ENCODE measurements at places on chromosomes 3 and 15.

DNA sequence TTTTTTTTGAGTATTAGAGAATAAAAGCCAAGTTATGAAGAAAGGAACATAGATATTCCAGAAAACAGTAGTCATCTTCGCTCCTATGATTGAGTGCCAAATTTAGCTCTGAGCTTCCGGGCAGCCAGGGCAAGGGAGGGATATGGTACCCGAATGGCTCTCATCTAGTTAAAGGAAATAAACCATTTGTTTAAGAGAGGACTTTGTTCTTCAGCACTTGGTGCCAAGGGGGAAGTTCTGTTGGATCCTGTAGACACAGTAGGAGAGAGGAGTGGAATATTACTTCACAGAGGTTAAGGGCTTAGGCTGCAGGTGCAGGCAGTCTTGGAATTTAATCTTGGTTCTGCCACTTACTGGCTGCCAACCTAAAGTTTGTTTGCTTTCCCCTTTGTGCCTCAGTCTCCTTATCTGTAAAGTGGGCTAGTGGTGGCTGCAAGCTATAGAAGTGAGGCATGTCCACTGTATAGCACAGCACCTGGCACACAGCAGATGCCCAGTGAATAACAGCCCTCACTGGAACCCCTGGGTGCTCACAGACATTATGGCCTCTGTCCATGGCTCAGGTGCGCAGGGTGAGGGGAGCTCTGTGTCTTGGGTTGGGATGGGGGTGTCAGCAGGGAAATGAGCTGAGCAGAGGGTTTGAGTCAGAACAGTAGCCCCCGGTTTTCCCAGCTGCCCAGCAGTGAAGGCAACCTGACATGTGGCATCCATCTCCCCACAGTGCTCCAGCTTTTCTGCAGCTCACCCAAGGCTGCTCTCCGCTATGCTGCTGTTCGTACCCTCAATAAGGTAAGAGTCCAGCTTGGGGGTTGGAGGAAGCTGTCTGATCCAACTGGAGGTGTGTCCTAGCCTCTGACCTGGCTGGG lies 10.4 kb downstream of the COPG1 start:
- DNase-seq = no peak

DNA sequence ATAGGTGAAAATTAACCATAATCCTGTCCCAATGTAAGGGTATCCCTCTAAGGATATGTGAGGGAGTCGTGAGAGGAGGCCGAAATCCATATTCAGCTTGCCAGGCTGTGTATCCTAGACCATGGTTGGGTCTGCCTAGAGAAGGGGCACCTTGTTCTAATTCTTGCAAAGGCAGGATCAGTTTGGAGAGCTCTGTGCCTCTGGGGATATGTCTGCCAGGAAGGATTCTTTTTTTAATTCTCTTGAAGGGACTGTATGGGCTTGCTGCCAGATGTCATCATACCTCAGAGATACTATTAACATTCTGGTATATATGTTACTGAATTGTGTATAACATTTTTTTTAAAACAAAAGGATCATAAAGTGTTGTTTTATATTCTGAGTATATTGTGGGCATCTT lies 2.4 kb downstream of the ATP1B3 start:
- no peak for DNase-seq

GRCh38 chr3:153055779-153056178 lies 106.2 kb upstream of the RAP2B start:
- DNase-seq = no peak

GRCh38 chr3:119945291-119945690 lies 149.0 kb downstream of the GSK3B start:
- no peak for DNase-seq

GRCh38 chr15:37100966-37101215 lies 542 bp upstream of the MEIS2 start:
- no peak for DNase-seq

DNA sequence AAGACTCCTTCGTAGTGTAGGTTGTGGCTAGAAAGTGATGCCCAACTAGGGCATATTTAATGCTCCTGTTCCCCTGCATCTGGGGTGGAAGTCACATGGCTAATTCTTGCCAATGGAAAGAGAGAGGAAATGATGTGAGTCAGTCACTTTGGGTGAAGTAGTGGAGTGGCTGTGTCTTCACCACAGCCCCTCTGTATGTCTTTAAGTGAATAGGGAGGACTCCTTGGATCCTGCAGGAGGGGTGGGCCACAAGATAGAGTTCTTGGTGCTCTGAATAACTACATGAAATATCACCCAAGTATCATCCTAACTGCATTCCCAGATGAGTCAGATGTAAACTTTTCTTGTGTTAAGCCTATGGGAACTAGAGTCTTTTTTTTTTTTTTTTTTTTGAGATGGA lies 17.8 kb upstream of the MB21D2 start:
- DNase-seq = no peak

- DNase-seq = no peak
Measured at GRCh38 chr15:40695469-40695890, 506 bp downstream of the RAD51 start.

GRCh38 chr3:55655544-55655943 lies 168.4 kb upstream of the WNT5A start:
- DNase-seq = no peak

DNA sequence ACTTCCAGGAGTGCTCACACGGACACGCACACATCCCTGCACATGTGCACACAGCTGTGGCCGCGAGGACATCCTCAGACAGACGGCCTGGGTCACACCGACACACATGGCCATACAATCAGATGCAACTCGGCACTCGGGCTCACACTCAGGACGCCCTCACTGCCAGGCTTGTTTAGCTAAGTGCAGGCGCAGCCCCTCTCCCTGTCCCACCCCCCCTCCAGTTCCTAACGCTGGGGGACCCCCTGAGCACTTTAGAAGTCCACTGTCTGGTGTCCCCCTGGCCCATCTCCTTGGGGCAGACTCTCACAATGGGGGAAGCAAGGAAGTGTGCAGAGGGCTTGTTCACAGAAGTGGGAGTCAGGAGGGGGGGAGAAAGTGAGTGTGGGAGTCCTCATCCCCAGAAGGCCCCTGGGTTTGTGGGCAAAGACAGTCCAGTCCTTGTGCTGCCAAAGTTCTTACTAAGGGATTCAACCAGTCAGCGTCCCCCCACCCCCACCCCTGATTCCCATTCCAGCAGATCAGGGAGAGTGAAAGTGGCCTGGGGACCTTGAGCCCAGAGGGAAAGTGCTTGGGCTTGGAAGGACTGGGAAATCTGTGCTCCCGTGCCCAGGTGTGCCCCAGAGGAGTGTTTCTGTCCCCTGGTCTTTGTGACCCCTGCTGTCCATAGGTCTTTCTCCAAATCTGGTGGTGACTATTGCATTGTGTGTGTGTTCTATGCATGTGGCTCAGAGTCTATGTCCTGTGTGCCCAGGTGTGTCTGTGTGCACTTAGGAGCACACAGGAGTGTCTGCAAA lies 767 bp upstream of the GATA2 start:
- no peak for DNase-seq

- no peak for DNase-seq
Measured at GRCh38 chr3:174430986-174431385, 428.1 kb upstream of the NAALADL2 start.

DNA sequence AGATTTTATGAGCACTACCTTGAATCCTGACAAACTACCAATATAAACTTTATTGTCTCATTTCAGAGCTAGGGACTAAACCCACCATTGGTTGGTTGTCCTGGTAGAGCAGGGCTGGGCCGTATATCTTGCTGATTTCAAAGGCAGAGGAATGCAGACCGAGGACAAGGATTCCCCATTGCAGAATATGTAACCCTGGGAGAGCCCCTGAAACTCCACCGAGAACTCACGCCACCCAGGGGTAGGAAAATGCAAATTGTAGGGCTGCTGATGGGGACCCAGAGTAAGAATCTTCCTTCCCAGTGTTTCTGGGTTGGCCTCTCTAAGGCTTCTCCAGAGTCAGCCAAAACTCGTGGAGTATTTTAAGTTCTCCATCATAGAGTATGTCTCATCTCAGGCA lies 235.3 kb downstream of the ABHD5 start:
- no peak for DNase-seq

DNA sequence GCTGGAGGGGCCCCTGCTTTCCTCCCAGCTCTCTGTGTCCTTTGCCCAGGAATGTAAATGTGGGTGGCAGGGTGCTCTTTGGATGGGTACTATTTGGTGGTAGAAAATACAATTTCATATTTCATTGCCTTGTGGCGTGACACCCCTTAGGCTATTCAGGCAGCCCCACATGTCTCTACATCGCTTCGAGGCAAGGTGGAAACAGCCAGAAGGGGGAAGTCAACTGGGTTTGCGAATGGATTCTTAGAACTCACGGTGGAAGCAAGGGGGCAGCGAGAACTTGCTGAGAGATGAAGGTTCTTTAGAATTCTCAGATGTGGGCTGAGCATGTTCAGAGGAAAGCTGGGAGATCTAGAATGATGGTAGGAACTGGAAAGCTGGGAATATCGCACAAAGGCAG lies 25.3 kb downstream of the PLA2G4D start:
- no peak for DNase-seq
